ENCODE measurements at places on chromosomes 5 and 9. TPM values are rescaled to one million over a fixed set of nuclear protein-coding genes. Genes with fewer than 3 reads are reported as not detected.

Gene SLC6A7
- total RNA-seq, result not detected

Gene SV2C
- 0.20 TPM for total RNA-seq

Gene C9orf50
- 1.0 TPM for total RNA-seq

Gene RAI14
- total RNA-seq, result 56.0 TPM

Gene PCDHA6
- 2.0 TPM for total RNA-seq

Gene CAMK2A
- 5.0 TPM for total RNA-seq

All from mucosa of gallbladder (tissue), 1 donor.